ENCODE measurements at places on chromosomes 6 and 20.

DNA sequence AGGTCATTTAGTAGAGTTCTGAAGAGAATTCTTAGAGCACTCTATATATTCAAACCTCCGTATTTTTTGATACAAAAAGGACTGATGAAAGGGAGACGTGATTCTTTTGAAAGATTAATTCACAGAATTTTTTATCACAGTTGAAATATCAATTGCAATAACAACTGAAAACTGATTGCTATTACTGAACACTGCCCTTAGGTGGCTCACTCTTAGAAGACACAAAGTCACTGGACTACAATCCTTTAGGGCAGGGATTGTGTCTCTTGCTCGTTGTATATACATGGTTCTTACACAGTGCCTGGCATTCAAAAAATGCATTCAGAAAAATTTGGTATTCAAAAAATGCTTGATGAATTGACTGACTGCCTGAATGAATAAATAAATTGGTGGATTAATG, 17.1 kb upstream of the CALHM6 start:
- no peak for DNase-seq

- DNase-seq: peak; percentile 60
Observed at GRCh38 chr6:53718597-53719460, 53.3 kb upstream of the KLHL31 start.

DNA sequence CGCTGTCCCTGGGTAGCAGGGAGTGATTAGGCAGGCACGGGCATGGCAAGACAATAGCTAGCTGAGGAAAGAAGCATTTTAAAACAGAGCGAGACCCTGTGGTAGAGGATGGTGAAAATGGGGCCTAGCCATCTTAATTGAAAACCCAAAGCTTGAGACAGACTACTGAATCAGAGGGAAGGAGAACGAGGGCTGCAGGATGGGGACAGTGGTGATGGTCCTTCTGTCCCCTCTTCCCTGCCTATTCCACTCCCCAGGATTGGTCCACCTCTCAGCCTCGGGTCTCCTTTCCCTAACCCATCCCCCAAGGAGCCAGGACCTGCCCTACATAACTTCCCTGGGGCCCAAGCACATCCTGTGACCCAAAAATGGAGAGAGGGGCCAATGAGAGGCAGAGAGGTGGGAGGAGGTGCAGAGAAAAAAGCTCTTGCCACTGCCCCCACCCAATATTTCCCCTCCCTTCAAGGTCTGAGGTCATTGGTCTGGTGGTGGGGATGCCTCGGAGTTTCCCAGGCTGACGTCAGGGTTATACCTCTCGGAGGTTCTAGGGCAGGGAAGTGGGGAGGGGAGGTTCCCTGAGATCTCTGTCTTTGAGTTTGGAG, 884 bp upstream of the CUTA start:
- no peak for DNase-seq

- DNase-seq: no peak
Observed at GRCh38 chr20:15528391-15529111, 1044.7 kb downstream of the KIF16B start.

DNA sequence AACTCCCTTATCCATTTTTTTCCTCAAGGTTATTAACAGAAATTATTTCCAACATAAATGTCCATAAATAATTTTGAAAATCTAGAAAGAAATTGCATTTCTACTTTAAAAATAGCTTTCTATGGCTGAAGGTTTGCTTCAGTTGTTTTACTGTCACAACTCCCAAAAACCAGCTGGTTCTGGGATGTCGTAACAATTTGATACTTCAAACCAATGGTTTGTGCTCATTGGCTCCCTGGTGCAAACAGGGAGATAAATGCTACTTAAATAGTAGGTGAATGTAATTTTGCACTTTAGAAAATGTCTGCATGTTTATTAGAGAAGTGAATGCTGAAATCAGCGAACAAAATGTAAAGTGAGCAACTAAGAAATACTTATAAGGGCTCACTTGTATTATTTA, 31.1 kb downstream of the LAMA2 start:
- no peak for DNase-seq

DNA sequence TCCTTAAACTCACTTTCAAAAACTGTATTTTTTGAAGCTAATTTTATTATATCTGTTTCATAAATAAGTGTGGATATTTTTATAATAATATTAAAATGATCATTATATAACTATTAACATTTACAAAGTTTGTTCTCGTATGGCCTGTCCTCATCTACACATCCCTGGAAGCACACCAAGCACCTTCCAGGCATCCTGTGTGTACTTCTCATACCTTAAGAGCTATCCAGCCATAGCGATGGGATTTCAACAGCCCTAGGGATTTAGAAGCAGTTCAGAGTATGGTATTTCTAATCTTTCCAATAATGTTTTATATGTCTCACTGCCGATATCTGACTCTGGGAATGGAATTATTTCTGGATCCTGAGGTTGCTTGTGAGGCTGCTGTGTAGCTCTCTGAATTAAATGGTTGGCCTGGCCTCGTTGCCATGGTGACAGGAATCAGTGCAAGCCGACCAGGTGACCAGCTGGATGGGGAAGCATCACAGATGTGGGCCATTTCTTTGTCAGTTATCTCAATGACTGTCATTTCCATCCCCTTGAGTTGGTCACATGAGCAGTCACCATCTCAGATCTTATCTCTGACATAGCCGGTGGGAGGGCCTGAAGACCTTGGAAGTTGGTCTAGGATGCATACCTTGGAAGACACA, 265.2 kb upstream of the RIN2 start:
- DNase-seq: no peak

DNA sequence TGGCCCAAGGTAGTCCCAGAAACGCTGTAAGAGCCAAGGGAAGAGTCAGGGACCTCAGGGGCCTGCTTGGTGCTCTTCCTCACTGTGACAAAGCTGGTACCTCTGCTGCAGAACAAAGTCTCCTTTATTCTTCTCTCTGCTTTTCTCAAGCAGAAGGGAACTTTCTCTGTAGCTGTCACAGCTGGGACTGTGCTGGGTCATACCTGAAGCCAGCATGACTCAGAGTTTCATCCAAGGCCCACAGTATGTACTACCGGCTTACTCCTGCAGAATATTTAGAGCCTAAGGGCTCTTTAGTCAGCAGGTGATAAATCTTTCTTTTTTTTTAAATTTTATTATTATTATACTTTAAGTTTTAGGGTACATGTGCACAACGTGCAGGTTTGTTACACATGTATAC, 183.2 kb downstream of the TINAG start:
- no peak for DNase-seq

DNA sequence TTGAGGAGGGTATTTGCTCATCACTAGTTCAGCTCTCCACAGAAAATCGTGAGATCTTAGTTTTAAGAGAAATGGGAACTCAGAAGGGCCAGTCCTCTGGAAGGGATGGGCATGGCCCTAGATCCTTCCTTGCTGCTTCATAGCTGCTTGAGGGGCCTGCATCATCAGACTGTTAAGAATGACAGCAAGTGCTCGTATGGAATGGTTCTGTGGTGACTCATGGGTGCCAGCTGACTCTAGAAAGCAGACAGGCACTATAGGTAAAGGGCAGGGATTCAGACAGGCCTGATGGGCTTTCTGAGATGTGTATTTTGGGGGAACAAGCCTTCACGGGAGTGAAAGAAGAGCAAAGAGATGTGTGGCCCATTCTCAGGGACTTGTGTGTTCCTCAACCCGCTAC, 90.8 kb downstream of the MYLK4 start:
- DNase-seq: no peak

DNA sequence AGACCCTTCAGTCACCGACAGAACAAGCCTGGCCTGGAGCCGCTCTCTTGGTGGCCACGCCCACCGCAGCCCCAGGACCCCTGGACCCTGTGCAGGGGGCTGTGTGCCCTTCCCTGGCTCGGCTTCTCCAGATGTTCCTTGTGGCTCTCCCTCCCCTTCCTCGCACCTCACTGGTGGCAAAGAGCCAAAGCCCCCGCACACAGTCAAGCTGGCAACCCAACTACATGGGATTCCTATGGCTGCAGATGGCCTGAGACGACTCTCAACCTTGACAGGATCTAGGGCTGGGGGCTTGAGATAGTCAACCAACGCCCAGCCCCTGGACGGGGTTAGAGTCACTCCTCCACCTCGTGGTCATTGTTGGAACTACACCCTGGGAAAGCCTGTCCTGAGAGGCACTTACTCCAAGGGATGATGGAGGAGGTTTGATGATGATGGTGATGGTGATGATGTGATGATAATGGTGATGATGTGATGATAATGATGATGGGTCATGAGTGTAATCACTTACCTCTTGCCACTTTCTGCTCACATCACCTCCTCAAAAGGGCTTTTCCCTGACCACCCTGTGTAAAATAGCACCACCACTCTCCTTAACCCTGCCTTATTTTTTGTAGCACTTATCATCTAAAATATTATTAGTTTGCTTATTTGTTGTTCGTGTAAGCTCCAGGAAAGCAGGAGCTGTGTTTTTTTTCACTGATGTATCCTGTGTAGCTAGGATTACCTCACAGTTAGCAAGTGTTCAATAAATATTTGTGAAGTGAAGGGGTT, 278.4 kb downstream of the LRFN2 start:
- DNase-seq: no peak

GRCh38 chr20:64234291-64234791, 21.2 kb upstream of the PCMTD2 start:
- DNase-seq: no peak

GRCh38 chr6:83707829-83708545, 914 bp downstream of the SNAP91 start:
- no peak for DNase-seq

GRCh38 chr6:75331151-75331550, 46.6 kb upstream of the TMEM30A start:
- DNase-seq: no peak

GRCh38 chr20:36320898-36321695, 15.0 kb downstream of the DLGAP4 start:
- DNase-seq: no peak

DNA sequence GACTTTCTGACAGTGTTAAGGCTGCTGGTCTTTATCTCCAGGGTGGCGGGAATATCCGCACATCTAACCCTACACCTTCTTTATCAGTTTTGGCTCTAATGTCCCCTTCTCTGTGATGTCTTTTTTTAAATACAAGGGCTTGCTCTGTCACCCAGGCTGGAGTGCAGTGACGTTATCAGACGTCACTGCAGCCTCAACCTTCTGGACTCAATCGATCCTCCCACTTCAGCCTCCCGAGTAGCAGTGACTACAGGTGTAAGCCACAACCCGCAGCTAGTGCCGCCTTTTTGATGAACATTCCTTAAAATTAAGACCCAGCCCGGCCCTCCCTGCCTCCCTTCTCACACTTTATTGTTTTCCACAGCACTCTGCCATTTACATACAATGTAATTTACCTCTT, 120.1 kb upstream of the CDH4 start:
- no peak for DNase-seq

Measured in NCI-H1048 (cell line).